ENCODE measurements at places on chromosomes 12 and 14. TPM values are rescaled to one million over a fixed set of nuclear protein-coding genes. Genes with fewer than 3 reads are reported as not detected.

- no peak for DNase-seq
These were observed 1.5 kb downstream of the CIPC start for GRCh38 chr14:77099425-77100167.

DNA sequence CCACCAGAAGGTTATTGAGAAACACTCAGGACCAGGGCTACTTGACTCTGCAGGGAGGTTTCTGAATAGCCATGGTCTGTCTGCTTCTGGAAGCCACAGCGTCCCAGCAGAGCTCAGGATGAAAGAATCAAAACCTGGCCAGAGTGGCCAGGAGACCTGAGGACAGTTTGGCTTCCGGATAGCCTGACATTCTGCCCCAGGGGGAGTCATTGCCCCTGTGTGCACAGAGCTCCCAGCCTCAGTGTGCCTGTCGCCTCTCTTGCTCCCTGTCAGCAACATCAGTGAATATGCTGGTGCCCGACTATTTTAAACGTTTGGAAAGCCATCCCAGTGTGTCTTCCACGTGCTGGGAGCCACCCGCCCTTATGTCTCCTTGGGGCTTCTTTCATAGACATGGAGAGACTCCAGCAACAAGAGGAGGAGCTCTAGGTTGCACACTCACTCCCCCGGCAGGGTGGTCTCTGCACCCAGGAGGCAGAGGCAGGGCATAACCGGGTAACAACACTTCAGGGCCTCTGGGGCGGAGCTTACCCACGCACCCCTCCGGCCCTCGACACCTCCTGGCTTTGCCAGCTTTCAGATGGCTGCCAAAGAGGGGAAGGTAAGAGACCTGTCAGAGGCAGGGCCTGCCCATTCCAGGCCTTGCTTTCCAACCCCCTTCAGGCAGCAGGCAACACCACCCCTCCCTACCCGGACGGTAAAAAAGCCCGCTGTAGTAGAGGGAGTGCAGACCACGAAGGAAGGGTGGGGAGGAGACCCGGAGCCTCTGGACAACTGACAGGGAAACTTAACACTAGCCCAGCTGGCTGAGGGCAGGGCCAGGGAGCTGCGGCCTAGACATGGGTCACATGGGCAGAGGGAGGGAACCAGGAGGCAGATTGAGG, 19.0 kb upstream of the SLC6A12 start:
- no peak for DNase-seq

DNA sequence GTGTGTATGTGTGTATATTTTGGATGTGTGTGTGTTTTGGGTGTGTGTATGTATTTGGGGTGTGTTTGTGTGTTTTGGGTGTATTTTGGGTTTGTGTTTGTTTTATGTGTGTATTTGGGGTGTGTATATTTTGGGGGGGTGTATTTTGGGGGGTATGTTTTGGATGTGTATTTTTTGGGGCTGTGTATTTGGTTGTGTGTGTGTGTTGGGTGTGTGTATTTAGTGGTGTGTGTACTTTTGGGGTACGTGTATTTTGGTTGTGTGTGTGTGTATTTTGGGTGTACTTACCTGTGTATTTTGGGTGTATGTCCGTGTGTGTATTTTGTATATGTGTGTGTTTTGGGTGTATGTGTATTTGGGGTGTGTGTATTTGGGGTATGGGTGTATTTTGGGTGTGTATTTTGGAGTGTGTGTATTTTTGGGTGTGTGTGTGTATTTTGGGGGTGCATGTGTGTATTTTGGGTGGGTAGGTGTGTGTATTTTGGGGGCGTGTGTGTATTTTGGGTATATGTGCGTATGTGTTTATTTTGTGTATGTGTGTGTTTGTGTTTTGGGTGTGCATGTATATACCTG, 16.7 kb upstream of the TCTN2 start:
- DNase-seq: no peak

GRCh38 chr12:61821381-61821780, 438.8 kb upstream of the USP15 start:
- no peak for DNase-seq

- DNase-seq: no peak
These were observed 12.6 kb upstream of the TTC7B start for GRCh38 chr14:90828642-90829487.

DNA sequence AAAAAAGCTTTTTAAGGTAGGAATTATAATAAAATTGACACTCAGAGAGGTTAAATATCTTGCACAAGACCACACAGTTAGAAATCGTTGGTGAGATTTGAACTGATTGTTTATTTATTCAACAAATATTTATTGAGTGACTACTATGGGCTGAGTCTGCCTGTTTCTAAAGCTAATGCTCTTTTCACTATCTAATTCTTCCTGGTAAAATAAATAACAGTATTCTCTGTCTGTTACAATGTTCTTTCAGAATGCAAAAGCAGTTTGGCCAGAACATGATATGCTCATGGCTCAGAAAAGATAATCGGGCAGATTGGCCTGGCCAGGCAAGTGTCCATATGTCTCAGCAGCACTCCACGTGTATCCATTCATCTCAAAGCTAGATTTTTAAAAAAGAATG, 82.0 kb downstream of the BTG1 start:
- no peak for DNase-seq

DNA sequence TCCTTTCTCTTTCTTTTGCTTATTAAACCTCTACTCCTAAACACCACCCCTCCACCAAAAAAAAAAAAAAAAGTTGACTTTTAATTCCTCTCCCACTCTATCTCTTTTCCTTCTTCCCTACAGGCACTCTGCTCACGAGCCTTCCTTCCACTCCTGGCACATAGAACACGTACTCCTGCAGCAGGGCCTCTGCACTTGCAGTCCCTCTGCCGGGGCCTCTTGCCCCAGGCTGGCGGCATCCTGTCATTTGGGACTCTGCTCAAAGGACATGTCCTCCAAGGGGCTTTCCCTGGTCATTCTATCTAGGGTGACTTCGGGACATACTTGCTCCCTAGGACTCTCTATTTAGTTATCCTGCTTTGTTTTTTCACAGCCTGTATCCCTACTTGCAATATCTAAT, 7.7 kb downstream of the FOS start:
- DNase-seq: no peak

GRCh38 chr12:40635141-40635731, 57.0 kb upstream of the CNTN1 start:
- no peak for DNase-seq

GRCh38 chr14:85731186-85731585, 201.2 kb downstream of the FLRT2 start:
- no peak for DNase-seq

ALKBH2 gene
- 9.7 TPM for total RNA-seq

ACSM4 gene
- not detected for total RNA-seq

SLC25A47 gene
- not detected for total RNA-seq

TAS2R46 gene
- total RNA-seq: 0.78 TPM

ERP27 gene
- 0.11 TPM for total RNA-seq
